CD14-positive monocyte (primary cell): ENCODE measurements at places on chromosomes 2 and 18.
A peak's percentile ranks its signal among the peaks of the same experiment; 100 is the strongest.

- DNase-seq: no peak
Measured at GRCh38 chr2:44655401-44655864, 286.1 kb upstream of the SIX3 start.

GRCh38 chr2:57598551-57598950, 448.1 kb upstream of the VRK2 start:
- DNase-seq: peak; percentile 7

DNA sequence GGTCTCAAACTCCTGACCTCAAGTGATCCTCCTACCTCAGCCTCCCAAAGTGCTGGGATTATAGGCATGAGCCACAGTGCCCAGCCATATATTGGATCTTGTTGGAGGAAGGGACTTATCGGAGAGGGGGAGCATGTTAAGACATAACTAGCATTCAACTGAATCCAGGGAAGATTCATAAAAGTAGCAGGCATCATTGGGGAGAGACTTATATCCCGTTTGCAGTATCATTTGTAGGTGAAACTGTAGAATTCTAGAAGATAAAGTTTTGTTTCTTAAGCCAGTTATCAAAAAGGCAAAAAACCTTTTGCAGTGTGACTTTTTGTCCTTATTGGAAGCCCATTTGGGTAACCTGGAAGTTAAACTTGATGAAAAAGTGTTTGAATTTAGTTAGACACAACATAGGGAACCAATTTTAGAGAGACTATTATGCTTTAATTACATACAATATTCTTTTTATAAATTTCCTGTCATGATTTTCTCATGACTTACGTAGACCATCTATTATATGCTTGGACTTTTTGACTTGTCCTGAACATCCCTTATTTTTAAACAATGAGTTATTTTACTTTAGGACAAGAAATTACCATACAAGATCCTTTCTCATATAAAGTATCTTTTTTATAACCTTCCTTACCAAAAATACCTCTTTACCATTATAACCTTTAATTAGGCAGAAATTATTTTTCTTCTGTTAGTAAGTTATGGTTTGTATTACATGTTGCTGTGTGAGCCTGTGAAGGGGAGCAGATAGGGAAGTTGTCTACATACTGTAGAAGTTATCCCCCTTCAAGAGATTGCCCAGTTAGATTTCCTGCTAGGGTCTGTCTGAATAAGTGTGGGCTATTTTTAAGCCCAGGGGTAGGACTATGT, 20.3 kb downstream of the RAB3GAP1 start:
- no peak for DNase-seq

DNA sequence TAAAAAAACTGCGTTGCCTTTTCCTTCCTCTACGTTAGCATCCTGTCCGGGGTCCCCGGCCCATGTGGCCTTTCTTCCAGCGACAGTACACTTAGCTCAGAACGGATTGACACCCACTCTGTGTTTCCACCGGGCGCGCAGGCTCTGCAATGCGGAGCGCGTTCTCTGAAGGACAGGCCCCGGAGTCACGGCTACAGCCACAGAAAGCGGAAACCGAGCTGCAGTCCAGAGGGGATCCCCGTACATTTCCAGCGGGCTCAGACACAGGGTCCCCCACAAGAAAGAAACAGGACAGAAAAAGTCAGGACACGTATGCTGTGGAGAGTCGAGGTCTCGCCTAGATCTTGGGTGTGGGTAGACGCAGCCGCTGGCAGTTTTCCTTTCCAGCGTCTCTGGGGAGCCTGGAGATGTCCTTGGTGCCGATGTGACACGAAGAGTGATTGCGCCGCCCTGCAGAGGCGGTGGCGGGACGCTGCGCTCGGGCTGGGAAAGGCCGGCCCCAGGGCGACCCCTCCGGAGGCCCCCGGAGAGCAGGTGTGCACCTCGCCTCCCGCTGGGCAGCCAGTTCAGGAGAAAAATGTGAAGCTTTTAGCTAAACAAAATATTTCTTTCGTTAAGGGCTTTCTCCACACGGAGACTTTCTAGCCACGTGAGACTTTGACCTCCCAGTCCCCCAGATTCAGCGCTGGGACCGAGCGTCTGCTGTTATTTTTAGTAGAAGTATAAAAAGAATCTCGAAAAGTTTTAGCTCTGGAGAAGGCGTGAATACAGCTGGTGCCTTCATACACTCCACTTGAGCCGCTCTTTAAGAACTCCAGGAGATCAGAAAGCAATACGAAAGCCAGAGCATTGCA, 1.3 kb upstream of the ACKR3 start:
- DNase-seq: peak; percentile 42

- DNase-seq: no peak
Measured at GRCh38 chr2:157107460-157107859, 150.0 kb upstream of the GALNT5 start.

- DNase-seq: no peak
Measured at GRCh38 chr18:38571651-38572050, 1006.1 kb upstream of the CELF4 start.

DNA sequence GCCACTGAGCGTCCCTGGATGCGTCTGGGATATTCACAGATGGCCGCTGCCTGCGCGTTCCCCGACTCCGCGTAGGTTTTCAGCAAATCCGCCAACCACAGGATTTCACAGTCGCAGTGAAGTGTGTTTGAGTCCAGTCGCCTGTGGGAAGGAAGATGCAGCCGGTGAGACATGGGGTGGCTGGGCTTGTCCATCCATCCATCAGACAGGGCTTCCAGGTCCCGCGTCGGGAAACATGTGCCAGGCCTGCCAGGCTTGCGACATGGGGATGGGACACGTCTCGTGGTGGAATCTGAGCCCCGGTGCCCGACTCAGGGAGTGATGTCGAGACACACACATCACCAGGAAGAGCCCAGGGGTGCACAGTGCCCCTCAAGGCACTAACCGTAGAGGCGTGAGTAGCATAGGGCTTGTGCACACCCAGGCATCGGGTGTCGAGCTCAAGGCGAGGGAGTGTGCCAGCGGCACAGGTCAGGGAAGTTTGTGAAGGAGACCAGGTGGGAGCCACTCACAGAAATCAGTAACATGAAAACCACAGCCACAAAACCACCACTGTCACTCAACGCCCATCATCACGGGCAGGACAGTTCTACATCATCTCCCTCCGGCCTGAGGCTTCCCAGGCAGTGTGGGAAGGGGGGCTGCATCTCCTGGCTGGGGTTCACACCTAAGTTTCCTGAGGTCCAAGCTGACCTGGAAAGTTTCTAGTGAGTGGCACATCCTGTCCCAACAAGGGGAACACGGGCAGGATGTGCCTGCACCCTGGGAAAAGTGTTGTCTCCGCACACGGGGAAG, 63.9 kb downstream of the PXDN start:
- DNase-seq: no peak

GRCh38 chr2:186017278-186017677, 278.7 kb downstream of the FSIP2 start:
- DNase-seq: no peak

DNA sequence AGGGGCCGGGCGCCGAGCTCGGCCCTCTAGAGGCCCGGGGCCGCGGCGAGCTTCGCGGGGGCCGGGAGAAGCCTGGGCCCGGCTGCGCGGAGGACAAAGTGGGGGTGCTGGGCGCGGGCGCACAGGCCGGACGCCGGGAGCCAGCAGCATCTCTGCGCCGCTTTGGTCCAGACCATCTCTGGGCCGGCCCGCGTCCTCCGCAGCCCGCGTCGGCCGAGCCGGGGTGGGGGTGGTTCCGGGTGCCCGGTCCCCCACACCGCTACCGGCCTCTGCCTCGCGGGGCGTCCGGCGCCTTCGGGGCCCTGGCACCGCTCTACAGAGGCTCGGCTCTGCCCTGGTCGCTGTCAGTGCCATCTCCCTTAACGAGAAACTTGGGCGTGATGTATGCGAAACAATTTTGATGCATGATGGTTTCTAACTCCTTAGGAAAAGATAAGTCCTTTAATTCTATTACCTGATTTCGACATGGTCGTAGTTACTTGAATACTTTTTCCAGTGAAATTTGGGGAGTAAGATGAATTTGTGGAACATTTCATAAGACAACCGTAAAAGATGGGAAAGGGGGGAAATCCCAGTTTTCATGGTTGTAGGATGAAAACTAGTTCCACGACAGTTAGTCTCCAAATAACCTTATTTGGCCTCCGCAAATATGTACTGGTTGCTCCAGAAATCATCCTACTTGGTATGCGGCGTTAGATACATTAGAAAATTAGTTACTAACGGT, 562 bp downstream of the TWSG1 start:
- DNase-seq: peak; percentile 41

GRCh38 chr2:217835931-217836891, 166.6 kb downstream of the TNS1 start:
- DNase-seq: peak; percentile 53

GRCh38 chr2:28707592-28707991, 44.0 kb upstream of the PPP1CB start:
- DNase-seq: no peak

- no peak for DNase-seq
Measured at GRCh38 chr2:49288113-49288705, 133.9 kb upstream of the FSHR start.

DNA sequence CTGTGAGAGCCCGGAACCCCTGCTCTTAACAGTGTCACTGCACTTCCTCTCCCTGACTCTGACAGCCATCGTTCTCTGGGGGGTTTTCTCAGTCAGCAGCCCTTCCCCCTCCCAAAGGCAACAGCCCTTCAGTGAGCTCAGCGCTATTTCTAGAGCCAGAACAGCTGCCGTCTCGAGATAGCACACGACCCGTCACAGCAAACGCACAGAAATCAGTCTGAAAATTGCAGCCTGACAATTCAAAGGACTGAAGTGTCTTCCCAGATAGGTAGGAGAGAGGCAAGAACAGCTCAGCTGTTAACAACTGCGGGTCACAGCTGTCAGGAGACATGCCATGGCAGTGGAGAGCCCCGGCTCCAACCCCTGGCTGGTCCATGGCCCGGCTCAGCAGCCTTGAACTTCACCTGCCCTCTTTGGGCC, 45.4 kb downstream of the ST8SIA5 start:
- DNase-seq: no peak

- DNase-seq: no peak
Measured at GRCh38 chr2:238148981-238149380, 9.8 kb upstream of the ERFE start.

DNA sequence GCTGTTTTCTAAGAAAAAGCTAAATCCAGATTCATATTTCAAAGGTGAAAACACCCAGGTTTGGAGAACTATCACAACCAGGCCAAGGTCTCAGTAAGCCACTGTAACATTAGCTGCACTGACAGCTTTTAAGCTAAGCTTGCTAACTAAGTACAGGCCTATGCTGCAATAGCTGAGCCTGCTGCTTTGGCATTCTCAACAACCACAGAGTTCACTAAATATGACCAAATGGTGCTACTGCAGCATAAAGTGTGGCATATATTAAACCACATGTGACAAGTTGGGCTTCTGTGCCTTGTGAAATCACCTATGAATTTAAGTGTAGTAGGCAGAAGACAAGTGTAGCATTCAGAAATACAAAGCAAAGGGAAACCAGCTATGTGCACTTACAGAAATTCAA, 206.7 kb downstream of the TCF4 start:
- no peak for DNase-seq

GRCh38 chr2:179556425-179556824, 291.8 kb upstream of the SESTD1 start:
- no peak for DNase-seq

DNA sequence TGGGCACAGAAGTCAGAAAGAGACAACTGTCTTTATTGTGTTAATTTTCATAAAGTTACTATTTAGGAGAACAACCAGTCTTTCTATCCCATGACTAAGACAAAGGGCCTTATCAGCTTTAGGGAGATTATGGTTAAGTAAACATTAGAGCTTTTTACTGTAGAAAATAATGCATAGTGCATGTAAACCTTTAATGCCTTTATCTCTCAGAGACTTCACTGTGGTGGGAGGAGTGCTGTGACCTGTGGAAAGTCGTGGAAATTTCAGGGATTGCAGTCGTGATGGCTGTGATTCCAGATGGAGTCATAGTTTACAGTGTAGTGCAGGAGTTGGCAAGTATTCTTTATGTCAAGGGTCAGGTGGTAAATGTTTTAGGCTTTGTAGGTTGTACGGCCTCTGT, 15.8 kb downstream of the ZNF236 start:
- no peak for DNase-seq

DNA sequence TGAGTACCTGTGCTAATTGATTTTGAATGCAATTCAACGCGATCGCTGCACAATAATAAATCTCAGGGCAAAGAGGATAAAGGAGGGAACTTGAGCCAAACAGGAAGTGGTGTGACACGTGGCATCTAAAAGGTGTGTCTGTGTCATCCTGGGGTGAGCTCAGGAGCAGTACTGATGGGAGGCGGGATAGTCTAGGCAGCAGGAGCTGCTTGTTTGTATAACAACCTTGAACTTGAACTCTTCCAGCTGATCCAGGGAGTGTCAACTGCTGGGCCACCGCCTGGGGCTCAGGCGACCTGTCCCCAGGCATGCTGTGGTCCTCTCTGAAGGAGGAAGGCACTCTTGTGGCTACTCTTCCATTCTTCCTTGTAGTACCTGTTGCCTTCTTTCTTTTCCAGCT, 61.2 kb downstream of the BOD1L2 start:
- no peak for DNase-seq

GRCh38 chr2:152406836-152407161, 71.8 kb downstream of the FMNL2 start:
- no peak for DNase-seq

GRCh38 chr18:75307530-75307929, 96.9 kb downstream of the TSHZ1 start:
- DNase-seq: peak; percentile 60

DNA sequence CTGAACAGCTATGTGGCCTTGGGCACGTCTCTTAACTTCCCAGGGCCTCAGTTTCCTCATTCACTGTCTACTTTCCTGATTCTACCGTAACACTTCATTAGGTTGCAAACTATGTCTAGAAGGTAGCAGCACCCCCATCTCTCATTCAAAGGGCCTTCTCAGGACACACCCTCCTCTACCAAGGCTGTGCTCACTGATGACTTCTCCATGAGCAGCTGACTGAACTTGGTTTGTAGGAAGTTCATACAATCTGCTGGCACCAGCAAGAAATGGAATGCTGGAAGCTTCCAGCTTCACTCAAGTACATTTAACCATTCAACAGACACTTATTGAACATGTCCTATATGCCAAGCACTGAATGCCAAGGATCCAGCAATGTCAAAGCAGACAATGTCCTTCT, 250.8 kb upstream of the CTAGE1 start:
- no peak for DNase-seq

DNA sequence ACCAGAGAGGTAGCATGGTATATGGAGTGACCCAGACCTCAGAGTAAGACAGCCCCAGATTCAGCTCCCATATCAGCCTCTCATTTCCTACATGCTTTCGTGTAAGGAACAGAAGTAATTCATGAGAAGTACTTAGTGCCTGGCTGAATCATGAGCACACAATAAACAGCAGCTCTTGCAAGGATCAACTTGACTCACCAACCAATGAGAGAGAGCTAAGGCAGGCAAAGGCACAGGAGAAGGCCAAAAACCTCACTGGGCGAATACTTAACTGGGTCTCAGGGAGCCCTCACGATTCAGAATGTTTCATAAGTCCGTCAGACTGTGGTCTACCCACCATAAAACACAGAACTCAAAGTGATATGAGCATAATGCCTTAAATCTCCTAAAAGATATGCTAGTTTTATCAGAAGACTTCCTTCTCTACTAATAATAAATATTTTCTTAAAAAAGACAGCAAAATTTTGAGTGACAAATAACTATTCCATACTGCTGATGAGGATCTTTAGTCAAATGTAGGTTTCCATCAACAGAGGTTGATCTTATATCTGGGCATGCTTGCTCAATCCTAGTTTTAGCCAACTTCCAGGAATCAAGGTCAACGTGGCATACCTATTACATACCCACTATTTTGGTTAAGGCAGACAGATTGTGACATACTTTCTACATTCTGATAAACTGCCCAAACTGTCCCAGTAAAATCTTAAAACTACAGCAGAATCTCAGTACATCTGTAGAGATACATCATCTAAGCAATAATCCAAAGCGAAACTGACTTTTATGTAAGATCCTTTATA, 34.9 kb downstream of the IMMT start:
- no peak for DNase-seq

GRCh38 chr2:53753041-53753440, 14.6 kb upstream of the CHAC2 start:
- no peak for DNase-seq
